ENCODE measurements at places on chromosomes 4 and X. TPM values are rescaled to one million over a fixed set of nuclear protein-coding genes. Genes with fewer than 3 reads are reported as not detected.

GRCh38 chrX:27976284-27976683 is 5.0 kb downstream of the DCAF8L1 start:
- no peak for DNase-seq

GRCh38 chr4:8328866-8329559 is 59.5 kb downstream of the HTRA3 start:
- no peak for DNase-seq

DNA sequence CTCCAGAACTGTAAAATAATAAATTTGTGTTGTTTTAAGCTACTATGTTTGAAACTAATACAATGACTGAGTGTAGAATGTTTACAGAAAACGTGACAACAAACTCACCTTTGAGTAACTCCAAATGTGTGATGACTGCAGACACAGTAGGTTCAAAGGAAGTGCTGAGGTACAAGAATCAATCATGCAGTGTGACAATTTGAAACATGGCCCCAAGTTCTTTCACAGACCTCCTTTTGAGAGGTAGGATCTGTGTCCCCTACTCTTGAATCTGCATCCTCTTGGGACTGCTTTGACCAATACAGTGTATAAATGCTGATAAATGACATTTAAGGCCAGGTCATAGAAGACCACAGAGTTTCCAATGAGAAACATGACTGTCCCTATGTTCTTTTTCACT is 667.7 kb upstream of the DIPK2B start:
- no peak for DNase-seq

GRCh38 chrX:48083706-48084105 is 12.3 kb upstream of the ZNF630 start:
- DNase-seq: no peak

DNA sequence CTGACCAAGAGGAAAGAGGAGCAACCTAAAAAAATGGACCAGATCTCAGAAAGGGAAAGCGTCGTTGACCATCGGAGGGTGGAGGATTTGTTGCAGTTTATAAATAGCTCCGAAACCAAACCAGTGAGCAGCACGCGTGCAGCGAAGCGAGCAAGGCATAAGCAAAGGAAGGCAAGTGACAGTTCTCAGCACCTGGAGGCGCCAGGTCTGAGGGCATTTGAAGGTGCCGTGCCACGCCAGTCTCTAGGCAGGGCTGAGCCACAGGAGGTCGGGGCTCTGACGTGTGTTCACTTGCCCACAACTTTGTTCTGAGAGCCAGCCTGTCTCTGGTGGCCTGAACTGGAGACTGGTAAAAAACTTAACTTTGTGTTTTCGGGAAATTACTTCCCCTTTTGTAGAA is 59.7 kb downstream of the TNIP2 start:
- no peak for DNase-seq

Gene TLR7
- 0.17 TPM for total RNA-seq

Gene TLR8
- total RNA-seq: not detected

Gene ZNF630
- total RNA-seq: 0.33 TPM

Gene BRS3
- not detected for total RNA-seq

Gene BTC
- not detected for total RNA-seq

Gene GPR82
- total RNA-seq: not detected

Data from activated CD4-positive, alpha-beta T cell treated with anti-CD3 and anti-CD28 coated beads, Interleukin-2, amount 10 ng/mL, durations not matched to agents 24 days and 14 days (primary cell).